Activated CD8-positive, alpha-beta T cell treated with anti-CD3 and anti-CD28 coated beads for 36 hours (primary cell): ENCODE measurements at places on chromosomes 16 and 17. TPM values are rescaled to one million over a fixed set of nuclear protein-coding genes. Genes with fewer than 3 reads are reported as not detected.

- peak; percentile 78 for DNase-seq
These were observed 91.8 kb downstream of the RGS9 start for GRCh38 chr17:65228734-65229620.

GRCh38 chr17:6623941-6624340 is 16.6 kb downstream of the KIAA0753 start:
- DNase-seq, result no peak

DNA sequence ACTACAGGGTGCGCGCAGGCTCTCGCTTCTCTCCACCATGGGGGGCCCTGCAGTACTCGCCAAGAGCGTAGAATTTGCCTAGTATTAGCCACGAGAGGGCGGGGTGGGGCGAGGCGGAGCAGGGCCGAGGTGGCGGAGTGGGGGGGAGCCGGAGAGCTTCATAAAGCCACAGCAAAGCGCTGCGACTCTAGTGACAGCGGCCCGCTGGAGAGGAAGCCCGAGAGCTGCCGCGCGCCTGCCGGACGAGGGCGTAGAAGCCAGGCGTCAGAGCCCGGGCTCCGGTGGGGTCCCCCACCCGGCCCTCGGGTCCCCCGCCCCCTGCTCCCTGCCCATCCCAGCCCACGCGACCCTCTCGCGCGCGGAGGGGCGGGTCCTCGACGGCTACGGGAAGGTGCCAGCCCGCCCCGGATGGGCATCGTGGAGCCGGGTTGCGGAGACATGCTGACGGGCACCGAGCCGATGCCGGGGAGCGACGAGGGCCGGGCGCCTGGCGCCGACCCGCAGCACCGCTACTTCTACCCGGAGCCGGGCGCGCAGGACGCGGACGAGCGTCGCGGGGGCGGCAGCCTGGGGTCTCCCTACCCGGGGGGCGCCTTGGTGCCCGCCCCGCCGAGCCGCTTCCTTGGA is at the start of gene TBX21:
TBX21 (plus strand) TSS at position 190 of the 627 bp plus-strand sequence; CDS start at position 409, 219 bp downstream.
- DNase-seq, result peak; percentile 97

GRCh38 chr16:72473631-72474030 is 301.7 kb upstream of the PMFBP1 start:
- no peak for DNase-seq

- no peak for DNase-seq
These were observed 40.8 kb downstream of the SLFN12L start for GRCh38 chr17:35496451-35497290.

DNA sequence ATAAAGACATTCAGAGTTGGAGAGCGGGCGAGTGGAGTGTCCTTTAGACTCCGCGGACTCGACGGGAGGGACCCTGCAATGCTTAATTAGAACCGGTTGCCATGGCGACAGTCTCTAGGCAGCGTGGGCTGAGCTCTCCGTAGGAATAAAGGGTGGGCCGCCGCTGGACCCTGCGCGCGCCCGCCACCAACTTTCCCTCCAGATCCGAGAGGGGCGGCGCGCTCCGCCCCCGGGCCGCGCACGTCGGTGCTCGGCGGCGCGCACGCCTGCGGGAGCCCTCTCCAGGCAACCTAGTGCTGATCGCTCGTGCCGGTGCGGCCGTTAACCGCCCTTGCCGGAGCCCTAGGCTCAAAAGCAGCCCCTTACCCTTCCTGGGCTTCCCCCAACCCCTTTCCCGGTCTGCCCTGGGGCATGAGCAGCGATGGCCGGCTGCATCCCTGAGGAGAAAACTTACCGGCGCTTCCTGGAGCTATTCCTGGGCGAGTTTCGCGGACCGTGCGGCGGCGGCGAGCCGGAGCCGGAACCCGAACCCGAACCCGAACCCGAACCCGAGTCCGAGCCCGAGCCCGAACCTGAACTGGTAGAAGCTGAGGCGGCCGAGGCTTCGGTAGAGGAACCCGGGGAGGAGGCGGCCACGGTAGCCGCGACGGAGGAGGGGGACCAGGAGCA is at the start of gene PPM1E:
PPM1E (plus strand) TSS at position 278 of the 669 bp plus-strand sequence.
- peak; percentile 60 for DNase-seq

GRCh38 chr16:49876716-49877129 is 20.8 kb upstream of the ZNF423 start:
- DNase-seq, result peak; percentile 48

DNA sequence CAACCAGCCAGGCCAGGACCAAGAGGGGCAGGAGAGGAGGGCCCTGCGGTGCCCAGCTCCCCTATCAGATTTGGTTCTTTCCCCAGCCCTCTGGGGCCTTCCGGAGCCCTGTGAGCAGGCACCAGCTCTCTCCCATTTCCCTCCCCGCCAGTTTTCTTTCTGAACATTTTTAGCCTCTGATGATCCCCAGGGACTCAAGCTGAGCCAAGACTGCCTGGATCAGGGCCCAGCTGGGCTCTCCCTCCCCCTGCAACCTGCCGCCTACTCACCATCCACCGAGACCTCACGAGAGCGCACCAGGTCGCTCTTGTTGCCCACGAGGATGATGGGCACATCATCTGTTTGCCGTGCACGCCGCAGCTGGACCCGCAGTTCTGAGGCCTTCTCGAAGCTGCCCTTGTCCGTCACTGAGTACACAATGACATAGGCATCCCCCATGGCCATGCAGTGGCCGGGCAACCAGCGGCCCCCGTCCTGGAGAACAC is 2.0 kb downstream of the RRAD start:
- no peak for DNase-seq

Gene PIK3R5
- total RNA-seq, result 46.7 TPM

Gene PARN
- 43.0 TPM for total RNA-seq

DNA sequence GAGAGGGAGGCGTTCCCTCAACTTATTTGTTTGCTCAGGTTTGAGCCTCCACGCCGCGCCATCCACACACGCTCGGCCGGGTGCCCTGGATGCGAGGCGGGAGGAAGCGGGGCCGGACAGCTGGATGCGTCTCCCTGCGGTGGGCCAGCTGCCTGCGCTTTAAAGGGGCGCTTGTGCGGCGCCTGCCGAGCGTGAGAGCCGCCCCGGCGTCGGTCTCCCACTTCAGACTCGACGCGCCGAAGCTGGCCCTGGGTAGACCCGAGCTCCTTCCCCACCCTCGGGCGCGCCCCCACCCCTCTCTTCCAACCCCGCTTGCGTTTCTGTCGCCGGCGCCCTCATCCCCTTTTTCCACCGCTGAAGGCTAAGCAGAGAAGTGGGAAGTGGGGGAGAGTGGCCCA is 527 bp upstream of the CHAD start:
- no peak for DNase-seq

Gene PDE6G
- total RNA-seq, result 11.4 TPM
